ENCODE measurements at places on chromosomes 3 and 15.

GRCh38 chr3:194637541-194638400 lies 4.6 kb upstream of the TMEM44 start:
- no peak for DNase-seq

DNA sequence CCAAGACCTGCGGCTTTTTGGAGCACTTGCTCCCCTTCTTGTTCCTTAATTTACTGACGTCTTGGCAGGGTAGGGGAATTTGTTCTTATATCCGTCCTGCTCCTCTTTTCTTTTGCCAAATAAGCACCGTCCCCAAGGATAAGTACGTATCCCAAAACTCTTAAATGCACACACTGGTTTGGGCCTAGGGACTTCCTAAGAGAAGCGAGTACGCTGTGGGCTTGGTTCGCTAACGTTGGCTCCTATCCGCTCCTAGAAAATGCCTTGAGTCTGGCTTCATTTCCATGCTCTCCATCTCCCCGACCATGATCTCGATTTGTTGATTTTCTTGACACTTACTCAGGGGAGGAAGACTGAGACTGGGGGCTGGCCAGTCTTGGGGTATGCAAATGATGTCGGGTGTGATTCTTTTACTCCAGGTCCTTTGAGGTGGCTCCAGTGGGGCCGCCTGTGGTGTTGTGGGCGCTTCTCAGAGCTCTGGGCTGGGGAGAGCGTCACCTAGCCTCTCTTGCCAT lies 1.3 kb downstream of the MYRIP start:
- DNase-seq = no peak

- DNase-seq = peak; percentile 48
These were observed 171.6 kb downstream of the SV2B start for GRCh38 chr15:91271565-91272153.

- no peak for DNase-seq
These were observed 224.2 kb upstream of the CRBN start for GRCh38 chr3:3403700-3404099.

DNA sequence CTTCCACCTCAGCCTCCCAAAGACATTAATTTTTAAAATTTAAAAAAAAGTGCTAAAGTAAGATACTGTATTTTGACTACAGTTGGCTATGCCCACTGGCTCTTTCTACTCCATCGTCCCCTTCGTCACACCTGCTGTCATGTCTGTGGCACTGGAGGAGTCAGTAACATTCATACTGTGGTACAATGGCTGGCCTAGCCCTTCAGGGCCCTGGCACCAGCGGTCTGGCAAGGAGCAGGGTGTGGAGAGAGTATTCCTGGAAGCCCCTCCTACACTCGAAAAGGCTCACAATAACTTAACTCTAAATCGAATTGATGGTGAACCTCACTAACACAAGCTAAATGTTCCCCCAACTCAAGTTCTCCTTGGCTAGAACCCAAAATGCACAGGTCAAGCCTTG lies 89.7 kb upstream of the RASGRF1 start:
- DNase-seq = no peak

- no peak for DNase-seq
These were observed 91.2 kb downstream of the AQP9 start for GRCh38 chr15:58229297-58229768.

DNA sequence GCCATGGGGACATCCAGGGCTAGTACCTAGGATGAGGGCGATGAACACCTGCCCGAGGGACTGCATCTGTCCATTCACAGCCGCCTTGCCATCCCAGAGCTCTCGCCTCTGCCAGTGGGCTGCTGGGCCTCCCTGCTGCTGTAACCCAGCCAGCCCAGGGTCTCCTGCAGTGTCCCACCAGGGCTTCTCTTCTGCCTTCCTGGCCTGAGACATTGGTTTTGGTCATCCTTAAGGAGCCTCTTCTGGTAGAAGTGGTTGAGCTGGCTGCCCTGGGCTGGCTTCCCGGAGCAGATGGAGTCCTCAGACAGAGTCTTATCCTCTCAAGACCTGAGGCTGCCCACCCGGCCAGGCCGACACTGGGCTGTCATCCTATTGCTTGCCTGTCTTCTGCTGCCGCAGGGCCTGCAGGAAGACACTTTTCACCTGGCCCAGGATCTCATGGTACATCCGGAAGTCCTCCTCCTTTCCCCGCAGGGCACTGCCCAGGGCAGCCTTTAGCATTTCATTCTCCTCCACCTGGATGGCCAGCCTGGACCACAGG lies 6.1 kb upstream of the HHATL start:
- DNase-seq = no peak

DNA sequence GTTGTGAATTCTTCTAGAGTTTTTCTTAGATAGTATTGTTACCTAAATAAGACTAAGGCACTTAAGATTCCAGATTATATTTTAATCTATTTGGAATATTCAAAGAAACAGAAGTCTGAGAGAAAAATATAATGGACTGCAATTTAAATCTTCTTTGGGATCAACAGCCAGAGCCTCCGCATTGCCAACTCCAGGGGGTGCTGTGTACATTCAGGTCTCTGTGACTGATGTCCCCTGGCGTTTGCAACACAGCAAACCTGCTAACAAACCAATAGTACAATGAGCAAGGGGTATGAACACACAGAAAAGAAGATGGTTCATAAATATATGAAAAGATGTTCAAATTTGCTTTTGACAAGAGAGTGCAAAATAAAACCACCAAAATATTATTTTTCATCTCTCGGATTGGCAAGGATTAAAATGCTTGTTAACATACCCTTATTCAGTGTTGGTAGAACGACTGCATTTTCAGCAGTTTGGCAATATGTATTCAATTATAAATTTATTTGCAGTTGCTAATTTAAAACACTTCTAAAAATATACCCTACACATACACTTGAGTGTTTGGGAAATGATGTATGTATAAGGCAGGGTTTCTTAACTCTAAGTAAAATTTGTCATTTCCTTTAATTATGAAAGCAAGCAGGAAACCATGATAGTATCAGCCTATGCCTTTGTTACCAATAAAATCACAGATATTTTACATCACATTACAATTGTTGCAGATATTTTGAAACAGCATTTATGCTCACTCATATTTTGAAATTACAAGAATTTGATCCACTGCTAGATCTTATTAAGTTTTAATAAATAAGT lies 16.1 kb upstream of the TM4SF1 start:
- no peak for DNase-seq

DNA sequence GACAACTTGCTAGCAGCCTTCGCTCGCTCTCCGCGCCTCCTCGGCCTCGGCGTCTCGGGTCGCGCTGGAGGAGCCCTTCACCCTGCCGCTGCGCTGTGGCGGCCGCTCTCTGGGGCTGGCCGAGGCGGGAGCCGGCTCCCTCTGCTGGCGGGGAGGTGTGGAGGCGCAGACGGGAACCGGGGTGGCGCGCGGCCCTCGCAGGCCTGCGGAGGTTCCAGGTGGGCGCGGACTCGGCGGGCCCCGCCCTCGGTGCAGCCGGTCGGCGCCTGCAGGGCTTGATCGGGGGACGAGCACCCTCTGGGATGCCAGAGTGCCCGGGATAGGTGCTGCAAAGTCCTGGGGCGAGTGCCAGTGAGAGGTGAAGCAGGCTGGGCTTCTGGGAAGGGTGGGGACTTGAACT lies 989.9 kb downstream of the ROBO2 start:
- DNase-seq = no peak

DNA sequence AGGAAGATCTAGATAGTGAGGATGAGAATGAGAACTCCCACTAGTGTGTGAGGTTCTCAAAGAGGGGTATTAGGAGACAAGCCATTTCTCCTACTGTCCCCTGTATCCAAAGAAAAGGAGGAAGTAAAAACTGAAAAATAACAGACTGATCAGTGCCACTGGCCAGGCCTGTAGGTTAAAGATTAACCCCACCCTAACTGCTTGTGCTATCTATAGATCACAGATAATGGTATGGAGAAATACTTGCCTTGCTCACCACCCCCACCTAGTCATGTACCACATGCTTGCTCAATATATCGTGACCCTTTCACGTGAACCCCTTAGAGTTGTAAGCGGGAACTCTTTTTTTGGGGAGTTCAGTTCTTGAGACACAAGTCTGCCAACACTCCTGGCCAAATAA lies 519.7 kb upstream of the FRG2C start:
- no peak for DNase-seq

DNA sequence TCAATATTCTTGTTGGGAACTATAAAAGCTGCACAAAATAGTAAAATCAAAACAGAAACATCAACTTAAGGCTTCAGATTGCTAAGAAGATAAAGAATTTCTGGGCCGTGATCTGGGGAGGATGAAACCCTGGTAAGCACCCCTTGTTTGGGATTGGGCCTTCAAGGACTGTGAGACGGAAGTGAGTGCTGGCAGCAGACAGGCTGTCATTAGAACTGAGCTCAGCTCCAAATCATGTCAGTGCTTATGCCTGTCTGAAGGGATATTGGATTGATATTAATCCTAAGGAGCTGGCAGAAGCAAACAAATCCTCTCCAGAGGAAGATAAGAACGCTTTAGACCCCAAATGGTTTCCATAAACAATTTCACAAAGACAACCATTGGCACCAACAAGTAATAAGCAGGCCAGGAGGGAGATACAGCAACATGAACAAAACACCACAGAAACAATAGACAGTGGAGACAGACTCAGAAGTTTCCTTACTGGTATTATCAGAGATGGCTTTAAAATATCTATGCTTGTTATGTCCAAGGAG lies 72.6 kb upstream of the CTXND1 start:
- DNase-seq = no peak

DNA sequence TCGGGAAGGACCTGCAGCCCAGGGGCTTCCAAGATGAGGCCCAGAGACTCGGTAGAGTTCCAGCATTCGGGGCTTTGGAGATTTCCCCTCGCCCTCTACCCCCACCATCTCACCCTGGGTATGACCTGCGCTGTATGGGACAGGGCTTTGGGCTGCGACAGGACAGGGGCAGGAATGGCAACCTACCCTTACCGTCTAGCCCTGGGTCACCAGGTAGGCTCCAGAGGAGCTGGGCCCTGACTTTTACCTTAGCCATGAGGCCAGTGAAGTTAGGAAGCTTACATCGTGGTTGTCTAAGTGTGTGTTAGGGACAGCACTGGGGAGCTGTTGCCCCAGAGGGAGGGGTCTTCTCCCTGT lies 683 bp downstream of the PPM1M start:
- no peak for DNase-seq

DNA sequence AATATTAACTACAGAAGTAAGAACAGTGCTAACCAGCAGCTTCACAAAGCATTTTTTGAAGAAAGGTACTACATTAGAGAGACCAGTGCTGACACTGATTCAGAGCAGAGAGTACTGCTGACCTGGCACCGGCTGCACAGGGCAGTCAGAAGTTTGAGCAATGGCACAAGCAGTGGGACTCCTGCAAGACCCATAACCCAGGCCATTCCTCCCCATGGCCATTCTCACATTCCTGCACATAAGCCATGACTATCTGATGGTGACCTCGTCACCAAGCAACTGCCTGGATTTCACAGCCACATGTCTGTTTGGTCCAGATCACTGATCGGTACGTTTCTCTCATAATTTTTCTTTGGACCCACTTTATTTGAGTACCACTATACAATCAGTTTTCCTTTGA lies 88.7 kb downstream of the GPR156 start:
- no peak for DNase-seq

Data from stimulated activated CD4-positive, alpha-beta T cell treated with anti-CD3 and anti-CD28 coated beads, Interleukin-1b, Interleukin-23, amount 100 ng/mL, for 24 hours (primary cell).